ENCODE measurements at places on chromosomes 13 and 19.
A peak's percentile ranks its signal among the peaks of the same experiment; 100 is the strongest.

GRCh38 chr19:16825312-16826052 is 3.7 kb upstream of the SIN3B start:
- DNase-seq = peak; percentile 32

DNA sequence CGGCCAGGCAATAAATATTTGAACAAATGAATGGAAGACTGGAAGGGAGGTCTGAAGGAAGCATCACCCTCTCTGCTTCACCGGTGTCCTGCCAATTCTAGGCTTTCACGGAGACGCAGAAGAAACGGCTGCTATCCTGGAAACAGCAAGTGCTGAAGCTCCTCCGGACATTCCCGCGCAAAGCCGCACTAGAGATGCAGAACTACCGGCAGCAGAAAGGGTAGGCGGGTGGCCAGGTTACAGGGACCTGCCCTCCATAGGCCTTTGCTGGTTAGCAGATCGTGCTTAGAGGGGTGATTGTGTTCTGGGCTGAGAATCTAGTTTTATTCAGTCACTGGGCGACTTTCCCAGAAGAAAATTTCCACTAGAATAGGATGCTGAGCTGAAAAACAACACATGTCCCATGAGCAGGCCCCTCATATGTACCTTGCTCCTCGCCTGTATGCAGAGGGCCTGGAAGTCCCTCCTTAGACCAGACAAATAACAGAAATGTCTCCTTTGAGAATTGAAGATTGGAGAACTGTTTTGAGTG is 11.0 kb downstream of the PAF1 start:
- DNase-seq = no peak

DNA sequence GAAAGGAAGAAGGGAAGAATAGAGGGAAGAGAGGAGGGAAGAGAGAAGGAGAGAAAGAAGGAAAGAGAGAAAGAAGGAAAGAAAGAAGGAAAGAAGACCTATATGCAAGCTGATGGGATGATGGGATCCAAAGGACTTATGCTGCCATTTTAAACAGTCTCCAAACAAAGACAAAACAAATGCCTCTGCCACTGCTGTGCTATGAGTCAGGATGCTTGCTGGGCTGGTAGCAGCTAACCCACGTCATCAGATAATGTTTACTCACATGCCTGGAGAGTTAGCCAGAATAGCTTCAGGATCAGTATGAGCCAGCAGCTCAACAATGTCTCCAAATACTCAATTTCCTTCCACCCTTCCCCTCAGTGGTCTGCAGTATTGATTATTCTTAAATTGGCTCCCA is 12.0 kb upstream of the ZNF274 start:
- no peak for DNase-seq

- no peak for DNase-seq
Measured at GRCh38 chr13:60120617-60121336, 43.0 kb downstream of the DIAPH3 start.

GRCh38 chr13:98253526-98253925 is 76.5 kb upstream of the RNF113B start:
- DNase-seq = no peak

DNA sequence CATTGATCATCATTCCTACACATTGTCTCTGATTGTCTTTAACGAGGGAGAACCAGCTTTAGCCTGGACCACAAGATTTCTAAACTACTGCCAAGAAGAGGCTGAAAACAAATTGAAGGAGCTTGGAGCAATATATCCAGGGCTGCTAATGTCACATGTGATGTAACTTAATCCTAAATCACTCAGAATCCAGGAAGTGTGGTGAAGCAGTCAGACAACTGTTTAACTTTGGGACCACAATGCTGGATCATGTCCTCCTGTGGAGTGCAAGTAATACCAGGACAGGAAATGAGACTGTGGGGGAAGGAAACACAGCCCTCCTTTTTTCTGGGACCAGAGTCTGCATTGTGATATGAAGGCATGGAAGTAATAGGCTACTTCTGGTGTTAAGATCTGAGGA is 430.2 kb downstream of the KCTD12 start:
- DNase-seq = no peak

- DNase-seq = no peak
Measured at GRCh38 chr13:107387525-107387924, 819.6 kb upstream of the ARGLU1 start.

- DNase-seq = no peak
Measured at GRCh38 chr19:13056052-13056660, 46.5 kb downstream of the LYL1 start.

GRCh38 chr13:49256841-49257240 is 9.1 kb downstream of the CDADC1 start:
- no peak for DNase-seq

DNA sequence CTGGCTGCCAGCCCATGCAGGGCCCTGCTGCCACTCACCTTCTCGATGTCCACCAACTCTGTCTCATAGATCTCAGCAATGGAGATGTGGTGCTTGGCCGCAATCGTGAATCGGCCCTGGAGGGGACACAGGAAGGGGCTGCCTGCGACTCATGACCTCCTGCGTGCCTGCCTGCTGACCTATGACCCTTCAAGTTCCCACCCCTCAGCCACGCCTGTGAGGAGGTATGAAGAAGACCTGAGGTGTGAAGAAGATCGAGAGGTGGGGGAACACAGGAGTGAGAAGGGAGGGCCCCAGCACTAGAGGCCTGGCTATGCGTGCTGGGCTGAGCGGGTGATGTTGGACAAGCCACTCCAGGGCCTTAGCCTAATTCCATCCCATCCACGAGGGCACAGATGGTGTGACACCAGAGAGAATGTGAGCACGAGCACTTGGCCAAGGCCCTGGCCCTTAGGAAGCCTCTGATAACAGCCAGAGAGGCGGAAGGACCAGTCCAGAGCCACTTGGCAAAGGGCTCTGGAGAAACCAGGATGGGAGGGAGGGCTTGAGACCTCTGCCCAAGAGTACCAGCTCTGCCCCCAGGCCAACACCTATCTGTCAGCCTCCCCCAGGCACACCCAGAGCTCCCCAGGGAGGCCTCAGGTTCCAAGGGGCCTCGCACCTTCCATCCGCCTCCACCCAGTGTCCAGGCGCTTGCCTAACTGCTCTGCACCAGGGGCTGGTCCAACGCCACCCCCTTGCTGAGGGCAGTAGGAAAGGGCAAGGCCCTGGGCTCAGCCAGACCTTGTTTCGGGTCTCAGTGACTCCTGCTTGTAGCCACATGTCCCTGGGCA is 9.6 kb upstream of the KPTN start:
- no peak for DNase-seq

GRCh38 chr13:38473305-38473704 is 123.7 kb downstream of the UFM1 start:
- no peak for DNase-seq

DNA sequence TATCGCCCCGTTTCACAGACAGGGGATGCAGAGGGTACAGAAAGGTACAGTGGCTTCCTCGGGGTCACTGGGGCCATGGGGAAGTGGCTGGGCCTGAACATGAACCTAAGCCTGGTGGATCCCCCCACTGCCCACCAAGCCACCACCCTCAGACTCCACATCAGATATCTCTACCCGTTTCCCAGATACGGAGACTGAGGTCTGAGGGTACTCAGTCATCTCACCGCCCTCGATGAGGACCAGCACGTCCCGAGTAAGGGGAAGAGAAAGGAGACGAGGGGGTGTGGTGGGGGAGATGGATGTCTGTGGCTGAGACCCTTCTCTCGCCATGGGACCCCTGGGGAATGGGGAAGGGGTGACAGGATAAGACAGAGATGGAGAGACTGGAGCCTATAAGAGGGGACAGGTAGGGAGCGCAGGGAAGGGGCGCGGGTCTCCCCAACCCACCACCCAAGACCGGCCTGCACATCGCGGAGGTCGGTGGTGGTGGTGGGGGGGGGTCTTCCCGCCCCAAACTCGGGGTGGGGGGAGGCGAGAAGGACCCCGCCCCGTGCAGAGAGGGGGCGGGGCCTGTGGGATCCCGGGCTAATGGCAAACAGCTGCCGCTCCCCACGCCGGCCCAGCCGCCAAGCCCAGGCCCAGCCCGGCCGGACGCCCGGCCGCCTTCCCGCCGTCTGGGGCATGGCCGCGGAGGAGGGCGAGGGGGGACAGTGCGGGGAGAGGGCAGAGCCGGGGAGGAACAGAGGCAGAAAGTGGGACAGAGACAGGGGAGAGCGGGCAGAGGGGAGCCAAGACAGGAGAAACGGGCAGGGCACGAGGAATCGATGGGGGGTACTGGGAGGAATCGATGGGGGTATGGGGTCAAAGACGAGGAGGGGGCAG is 698 bp downstream of the KANK2 start:
- peak; percentile 63 for DNase-seq

DNA sequence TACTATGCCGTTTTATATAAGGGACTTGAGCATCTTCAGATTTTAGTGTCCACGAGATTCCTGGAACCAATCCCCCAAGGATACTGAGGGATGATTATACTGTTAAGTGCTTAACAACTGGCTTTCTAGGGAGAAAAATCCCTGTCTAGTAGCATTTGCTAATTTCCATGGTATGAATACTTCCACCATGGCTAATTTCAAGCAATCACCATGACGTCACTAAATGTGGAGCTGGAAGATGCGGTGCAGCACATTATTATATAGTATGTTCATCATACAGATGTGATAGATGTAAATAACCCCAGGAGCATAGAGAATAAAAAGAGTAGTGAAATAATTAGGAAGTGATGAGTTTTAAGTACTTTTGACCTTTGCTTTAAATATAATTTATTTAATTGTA is 72.7 kb downstream of the SIAH3 start:
- no peak for DNase-seq

- peak; percentile 69 for DNase-seq
Measured at GRCh38 chr19:36771261-36772231, 1.1 kb downstream of the ZNF850 start.

GRCh38 chr19:40143612-40144011 is 47.6 kb upstream of the MAP3K10 start:
- DNase-seq = no peak

- DNase-seq = no peak
Measured at GRCh38 chr19:806815-807421, 9.7 kb downstream of the PTBP1 start.

- DNase-seq = no peak
Measured at GRCh38 chr13:65650321-65650720, 1579.8 kb downstream of the PCDH9 start.

- no peak for DNase-seq
Measured at GRCh38 chr13:73984201-73984600, 150.0 kb downstream of the KLF12 start.

DNA sequence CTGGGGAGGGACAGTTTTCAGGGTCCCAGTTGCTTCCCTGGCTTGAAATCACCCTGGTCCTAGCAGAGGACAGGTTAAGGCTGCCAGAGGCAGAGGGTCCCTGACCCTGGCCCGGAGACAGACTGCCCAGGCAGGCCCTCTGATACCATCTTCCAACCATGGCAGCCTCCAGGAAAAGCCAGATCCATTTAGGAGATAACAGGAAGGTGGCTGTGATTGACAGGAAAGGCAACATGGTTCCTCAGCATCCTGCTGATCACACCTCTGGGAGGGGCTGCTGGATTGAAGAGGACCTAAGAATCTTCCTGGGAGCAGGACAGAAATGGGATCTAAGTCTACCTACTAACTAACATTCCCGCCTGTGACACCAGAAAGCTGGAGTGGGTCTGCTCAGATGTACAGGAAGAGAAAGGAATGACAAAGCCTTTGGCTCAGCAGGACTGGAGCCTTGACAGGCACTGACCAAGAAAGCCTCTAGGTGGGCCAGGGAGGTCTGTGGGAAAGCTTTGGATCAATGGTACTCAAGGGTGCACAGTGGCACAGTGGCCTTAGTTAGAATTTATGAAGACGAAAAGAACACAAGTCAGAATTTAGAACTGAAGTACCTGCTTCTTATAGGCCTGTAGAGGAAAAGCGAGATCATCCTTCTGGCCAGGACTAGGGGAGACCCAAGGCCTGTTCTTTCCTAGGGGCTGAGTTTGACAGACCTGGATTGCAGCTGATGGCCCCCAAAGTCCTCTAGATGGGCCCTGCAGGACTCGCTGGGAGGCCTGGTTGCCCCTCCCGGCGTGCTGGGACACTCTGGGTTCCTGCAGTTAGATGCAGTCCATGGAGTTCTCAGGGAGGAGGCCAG is 2.3 kb upstream of the PRKACA start:
- no peak for DNase-seq

DNA sequence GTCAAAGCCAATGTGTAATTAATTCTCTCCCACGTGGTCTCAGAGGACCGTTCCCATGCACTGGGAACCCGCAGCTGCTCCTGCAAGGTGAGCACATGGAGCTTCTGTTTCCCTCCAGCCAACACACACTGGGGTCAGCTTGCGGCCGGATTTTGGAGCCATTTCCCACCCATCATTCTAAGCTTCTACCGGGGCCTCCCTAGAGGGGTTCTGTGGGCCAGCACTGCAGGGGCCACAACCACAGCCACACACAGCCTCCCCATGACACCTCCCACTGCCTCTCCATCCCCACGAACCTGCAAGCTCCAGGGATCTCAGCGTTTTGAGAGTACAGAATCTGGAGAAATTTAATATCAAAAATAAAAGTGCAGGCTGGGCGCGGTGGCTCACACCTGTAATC is 120.7 kb upstream of the SOX1 start:
- no peak for DNase-seq

- DNase-seq = no peak
Measured at GRCh38 chr13:95920485-95920884, 132.7 kb downstream of the UGGT2 start.

DNA sequence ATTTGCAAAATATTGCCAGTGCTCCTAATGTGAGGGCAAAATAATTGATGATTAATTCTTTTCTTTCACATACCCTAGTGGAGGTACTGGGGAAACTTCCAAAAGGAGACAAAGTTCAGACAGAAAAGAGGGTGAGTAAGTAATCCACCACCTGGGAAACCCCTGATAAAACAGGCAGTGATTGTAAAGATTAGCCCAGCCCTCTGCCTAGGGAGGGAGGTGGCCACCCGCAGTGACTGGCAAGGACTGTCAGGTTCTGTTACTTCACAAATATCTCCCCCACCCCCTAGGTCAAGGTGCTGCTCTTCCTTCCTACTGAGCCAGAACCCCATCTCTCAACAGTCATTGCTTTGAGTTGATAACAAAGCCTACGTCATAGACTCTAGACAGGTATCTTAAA is 239.7 kb downstream of the DNAJC15 start:
- DNase-seq = no peak

Data from right lobe of liver (tissue), 6 donors.